ENCODE measurements at places on chromosomes 3 and 15.

GRCh38 chr3:79684041-79684440, 83.8 kb downstream of the ROBO1 start:
- DNase-seq = no peak

GRCh38 chr3:142958707-142959106, 4.8 kb downstream of the PAQR9 start:
- no peak for DNase-seq

GRCh38 chr3:151386056-151386455, 1.5 kb upstream of the P2RY12 start:
- DNase-seq = no peak

- DNase-seq = no peak
These were observed 73.5 kb downstream of the CEMIP start for GRCh38 chr15:80852676-80853075.

DNA sequence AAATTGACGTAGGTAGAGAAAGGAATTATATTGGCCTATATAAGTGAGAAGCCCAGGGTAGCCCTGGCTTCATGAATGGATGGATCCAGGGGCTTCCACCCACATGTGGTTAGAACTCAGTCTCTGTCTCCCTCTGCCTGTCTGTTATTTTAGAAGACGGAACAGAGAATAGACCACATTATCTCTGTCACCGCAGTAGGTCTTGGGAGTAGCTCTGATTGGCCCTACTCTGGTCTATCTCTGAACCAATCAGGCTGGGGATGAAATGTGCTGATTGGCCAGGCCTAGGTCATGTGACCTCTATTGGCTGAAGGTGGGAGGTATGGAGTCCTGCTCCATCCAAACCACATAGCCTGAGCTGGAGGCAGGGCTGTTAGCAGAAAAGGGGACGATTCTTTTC, 143.0 kb upstream of the PRR23C start:
- no peak for DNase-seq

GRCh38 chr15:94305133-94305532, 73.8 kb downstream of the MCTP2 start:
- peak; percentile 57 for DNase-seq

GRCh38 chr3:141059816-141060215, 8.7 kb downstream of the SPSB4 start:
- DNase-seq = no peak

DNA sequence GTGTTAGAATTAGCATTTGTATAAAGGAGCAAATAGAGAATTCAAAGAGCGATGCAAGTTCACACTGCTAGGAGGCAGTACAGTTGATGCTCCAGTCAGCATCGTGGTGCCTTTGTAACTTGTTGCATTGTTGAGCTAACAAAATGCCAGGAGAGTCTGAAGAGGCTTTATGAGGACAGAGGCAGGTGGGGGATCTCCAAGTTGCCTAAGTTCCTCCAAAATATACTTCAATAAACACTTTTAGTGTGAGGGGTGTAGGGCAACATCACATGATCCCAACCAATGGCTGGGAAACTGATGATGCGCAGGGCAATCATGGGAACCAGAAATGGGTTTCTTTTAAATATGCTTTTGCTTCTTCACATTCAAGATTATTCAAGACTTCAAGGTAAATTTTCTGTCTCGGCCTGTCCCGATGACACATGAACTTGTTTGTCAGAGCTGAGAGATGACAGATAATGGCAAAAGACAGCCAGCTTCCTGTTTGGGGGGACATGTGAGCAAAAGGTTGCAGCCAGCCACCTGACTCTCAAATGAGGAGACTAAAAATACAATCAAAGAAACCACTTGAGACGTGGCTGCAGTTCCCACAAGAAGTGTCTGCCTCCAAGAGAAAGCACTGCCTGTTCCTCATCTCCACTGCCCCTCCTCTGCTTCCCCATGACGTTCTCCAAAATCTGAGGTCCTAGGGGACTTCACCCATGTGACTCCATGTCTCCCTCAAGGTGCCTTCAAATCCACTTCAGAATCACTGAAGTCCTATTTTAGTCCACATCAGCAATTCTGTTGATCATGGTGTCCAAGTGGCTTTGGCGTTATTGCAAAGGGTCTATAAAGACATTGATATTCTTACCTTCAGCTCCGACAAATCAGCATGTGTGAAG, 39.3 kb downstream of the KLHL6 start:
- DNase-seq = peak; percentile 75

DNA sequence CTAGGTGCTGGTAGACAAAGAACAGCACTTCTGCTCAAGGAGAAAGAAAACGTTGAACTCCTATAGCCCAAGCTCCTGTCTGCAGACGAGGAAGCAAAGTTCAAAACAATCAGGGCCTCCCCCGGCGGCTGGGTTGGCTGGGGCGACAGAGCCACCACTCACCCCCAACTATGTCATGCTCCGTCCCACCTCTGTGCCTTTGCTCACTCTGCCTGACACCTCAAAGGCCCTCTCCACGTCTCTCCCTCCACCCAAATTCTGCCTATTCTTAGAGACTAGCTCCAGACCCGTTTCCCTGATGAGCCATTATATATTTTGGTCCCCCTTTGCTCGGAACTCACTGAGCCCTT, 304.3 kb downstream of the TLE3 start:
- no peak for DNase-seq

DNA sequence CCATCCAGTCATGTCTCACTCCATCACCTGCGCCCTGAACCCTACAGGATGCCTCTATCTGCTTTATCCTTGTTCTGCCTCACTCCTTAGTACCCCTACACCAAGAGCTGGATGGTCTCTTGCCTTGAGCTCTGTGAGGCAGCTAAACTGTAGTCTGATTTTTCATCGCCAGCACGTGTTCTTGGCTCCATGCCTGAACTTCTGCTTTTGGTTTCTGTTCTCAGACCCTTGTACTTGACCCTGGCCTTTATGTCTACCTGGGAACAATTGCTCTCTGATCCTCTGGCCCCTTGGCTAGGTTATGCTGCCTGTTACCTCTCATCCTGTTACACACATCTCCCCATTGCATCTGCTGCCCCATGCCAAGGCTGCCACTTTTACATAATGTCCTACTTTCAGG, 318.0 kb upstream of the LMCD1 start:
- DNase-seq = no peak

DNA sequence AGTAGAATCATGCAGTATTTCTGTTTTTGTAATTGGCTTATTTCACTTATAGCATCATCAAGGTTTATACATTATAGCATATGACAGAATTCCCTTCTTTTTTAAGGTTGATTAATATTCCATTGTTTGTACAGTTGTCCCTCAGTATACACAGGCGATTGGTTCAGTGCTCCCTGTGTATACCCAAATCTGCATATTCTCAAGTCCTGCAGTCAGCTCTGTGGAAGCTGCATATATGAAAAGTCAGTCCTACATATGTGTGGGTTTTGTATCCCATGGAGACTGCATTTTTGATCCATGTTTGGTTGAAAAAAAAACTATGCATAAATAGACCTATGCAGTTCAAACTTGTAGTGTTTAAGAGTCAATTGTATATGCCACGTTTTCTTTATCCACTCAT, 127.7 kb downstream of the ISL2 start:
- DNase-seq = no peak

DNA sequence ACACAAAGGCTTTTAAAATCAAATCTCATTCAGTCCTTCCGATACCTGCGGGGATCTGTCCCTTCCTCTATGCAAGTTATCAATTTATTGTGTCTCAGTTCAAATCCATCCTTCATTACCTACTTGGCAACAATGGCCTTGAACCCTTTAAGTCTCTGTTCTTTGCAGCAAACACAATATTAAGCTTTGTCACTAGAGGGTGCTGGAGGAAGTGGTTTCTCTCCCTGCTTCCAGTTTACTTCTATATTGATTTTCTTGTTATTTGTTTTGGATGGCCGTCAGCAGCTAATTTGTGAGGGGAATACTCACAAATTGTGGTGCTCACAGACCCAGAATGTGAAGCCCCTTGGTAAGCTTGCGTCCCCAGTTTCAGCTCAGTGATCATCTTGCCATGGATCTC, 278.3 kb downstream of the FGF12 start:
- no peak for DNase-seq

DNA sequence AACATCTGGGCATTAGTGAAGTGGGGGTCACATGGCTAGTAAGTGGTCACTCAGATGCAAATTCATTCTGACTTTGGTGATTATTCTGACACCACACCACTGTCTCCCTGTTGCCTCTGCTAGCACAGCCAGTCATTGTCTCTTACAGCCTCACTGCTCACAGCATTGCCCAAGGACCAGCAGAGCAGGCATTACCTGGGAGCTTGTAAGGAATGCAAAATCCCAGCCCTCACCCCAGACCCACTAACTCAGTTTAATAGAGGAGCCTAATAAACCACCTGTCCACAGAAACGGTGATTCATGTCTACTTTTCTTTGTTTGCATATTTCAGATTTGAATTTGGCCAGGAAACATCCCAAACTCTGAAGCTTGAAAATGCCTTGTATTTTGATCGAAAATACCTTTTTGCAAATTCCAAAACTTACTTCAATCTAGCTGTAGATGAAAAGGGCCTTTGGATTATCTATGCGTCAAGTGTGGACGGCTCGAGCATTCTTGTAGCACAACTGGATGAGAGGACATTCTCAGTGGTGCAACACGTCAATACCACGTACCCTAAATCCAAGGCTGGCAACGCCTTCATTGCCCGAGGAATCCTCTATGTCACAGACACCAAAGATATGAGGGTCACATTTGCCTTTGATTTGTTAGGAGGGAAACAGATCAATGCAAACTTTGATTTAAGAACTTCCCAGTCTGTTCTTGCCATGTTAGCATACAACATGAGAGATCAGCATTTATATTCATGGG, 62.7 kb downstream of the GLDN start:
- no peak for DNase-seq

DNA sequence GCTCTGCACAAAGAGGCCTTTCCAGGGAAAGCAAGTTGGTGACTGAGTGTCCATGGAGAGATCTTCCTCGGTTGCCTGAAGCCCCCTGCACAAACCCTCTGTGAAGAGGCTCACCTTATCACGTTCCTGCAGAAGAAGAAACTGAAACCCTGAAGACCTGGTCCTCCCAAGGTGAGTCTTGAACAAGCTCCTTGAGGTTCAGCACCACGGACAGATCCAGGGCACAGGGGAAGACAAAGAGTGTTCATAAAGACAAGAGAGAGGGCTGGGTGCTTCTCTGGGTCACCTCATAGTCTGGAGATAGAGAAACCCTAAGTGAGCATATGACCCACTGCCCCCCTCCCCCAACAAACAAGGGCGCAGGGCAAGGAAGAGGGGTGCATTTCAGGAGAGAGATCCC, 21.7 kb upstream of the TBC1D21 start:
- DNase-seq = peak; percentile 14

DNA sequence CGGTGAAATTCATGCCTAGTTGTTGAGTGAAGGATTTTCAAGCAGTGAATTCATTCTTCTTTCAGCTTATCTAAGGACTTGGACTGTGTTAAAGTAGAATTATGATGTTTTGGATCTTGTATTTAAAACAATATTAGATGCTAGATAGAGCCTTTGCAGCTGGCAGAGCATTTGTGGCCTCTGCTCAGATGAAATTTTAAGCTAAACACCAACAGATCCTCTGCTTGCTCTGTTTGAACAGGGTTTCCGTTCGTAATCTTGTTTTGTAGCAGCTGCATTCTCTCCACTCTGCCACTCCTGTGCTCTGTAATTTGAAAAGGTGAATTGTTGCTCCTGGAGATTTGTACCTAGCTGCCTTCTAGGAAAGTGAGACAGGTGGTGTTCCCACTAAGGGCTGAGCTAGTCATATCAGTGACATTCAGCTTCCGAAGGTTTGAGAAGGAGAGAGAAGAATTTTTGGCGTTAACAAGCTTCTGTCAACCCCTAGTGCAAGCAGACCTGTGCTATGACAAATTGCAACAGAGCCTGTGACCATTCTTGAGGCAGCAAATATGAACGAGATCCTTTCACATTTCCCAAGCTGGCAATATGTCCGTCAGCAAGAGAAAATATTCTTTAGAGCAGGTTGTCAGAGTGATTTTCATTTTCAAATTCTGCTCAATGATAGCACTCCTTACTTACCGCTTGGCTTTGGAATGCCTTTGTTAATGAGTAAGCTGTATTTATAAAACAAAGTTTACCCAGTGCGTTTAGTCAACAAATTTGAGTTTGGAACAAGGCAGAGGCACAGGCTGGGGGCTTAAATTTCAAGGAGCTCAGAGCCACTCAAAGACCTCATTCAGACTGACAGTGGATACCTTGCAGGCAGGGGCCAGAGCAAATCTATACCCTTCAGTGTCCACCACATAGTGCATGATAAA, 5.3 kb downstream of the CHST2 start:
- DNase-seq = no peak

GRCh38 chr3:38964646-38965045, 87.1 kb downstream of the SCN11A start:
- no peak for DNase-seq

GRCh38 chr3:179083977-179084376, 12.4 kb upstream of the ZMAT3 start:
- no peak for DNase-seq

GRCh38 chr3:45509038-45509767, 85.3 kb upstream of the LIMD1 start:
- DNase-seq = no peak

DNA sequence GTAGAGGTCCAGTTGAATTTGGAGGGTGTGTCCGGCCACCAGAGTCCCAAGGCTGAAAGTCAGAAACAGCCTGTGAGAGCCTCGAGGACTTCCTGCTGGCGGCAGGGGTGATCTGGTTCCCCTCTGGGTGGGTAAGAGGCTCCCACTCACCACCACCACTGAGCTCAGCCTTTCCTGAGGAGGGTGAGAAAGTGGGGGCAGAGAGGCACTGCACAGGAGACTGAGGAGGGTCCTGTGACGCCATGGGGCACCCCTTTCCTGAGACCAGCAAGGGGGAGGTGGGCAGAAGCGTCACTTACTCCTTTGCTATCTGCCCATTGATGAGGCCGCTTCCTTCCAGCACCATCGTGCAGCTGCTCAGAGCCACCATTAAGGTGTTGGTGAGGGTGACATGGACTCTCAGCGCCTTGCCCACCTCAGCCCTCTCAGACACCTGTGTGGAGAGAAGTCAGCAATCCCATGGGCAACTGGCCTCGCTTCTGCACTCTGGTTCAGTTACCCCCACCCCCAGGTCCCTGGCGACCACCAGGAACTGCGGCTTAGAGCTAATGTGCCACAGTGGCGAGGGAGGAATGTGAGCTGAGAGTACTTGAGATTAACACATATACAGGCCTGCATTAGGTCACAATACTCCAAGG, 10.0 kb upstream of the TGM5 start:
- DNase-seq = no peak

DNA sequence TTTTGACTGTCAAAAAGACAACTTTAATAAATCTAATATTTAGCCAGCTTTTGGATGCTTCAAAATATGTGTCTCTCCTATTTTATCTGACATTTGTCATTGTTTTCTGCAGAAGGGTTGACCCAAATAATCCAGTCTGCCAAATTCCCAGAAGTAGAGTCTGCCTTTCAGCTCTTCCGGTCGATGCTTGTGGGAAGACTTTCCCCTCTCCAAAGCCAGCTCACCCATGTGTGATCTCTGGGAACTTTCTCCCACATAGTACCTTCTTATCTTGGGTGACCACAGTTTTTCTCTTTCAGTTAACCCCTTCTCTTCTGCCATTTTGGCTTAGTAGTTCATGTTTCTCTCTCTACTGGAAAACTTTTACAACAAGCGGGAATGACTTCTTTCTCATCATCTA, 94.1 kb downstream of the ASB7 start:
- no peak for DNase-seq

Measured in CD4-positive, alpha-beta T cell treated with Interleukin-10 for 1 hour (primary cell).